ENCODE measurements at places on chromosomes 13 and 19.

GRCh38 chr19:46478356-46478986 is 7.1 kb upstream of the PNMA8A start:
- no peak for DNase-seq

DNA sequence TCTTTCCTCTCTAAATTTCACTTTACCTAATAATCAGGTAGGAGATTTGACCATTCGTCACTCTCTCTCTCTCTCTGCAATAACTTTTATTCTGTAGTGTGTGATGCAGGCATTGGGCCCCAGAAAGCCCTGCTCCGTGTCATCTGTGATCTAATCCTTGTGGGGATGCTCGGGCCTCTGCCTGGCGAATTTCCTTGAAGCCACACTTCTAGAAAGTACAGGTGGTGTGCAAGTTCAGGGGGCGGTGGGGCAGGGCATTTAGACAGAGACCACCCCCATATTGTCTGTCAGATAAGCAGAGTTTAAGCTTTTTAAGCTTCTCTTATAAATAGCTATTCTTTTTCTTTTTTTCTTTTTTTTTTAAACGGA is 53.4 kb upstream of the GPR12 start:
- DNase-seq: no peak

GRCh38 chr19:54661846-54662481 is 821 bp upstream of the LILRB4 start:
- no peak for DNase-seq

- no peak for DNase-seq
Measured at GRCh38 chr13:76038920-76039716, 403.0 kb downstream of the LMO7 start.

- DNase-seq: no peak
Measured at GRCh38 chr13:109366525-109366924, 419.9 kb downstream of the IRS2 start.

- peak; percentile 66 for DNase-seq
Measured at GRCh38 chr19:53877361-53877766, 4.6 kb upstream of the PRKCG start.

- DNase-seq: no peak
Measured at GRCh38 chr19:18999896-19000620, 33.3 kb downstream of the SUGP2 start.

DNA sequence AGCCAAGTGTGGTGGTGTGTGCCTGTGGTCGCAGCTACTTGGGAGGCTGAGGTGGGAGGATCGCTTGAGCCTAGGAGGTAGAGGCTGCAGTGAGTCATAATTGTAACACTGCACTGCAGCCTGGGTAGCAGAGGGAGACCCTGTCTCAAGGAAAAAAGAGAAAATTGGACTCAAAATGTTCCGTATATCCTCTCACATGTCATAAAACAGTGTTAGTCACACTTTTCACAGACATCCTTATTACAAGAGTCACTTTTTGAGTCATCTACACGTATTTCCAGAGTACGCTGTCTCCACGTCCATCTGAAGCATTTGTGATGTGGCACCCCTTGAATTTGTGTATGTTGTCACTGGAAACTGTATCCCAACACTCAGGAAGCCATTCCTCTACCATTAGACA is 133.0 kb downstream of the SIPA1L3 start:
- no peak for DNase-seq

DNA sequence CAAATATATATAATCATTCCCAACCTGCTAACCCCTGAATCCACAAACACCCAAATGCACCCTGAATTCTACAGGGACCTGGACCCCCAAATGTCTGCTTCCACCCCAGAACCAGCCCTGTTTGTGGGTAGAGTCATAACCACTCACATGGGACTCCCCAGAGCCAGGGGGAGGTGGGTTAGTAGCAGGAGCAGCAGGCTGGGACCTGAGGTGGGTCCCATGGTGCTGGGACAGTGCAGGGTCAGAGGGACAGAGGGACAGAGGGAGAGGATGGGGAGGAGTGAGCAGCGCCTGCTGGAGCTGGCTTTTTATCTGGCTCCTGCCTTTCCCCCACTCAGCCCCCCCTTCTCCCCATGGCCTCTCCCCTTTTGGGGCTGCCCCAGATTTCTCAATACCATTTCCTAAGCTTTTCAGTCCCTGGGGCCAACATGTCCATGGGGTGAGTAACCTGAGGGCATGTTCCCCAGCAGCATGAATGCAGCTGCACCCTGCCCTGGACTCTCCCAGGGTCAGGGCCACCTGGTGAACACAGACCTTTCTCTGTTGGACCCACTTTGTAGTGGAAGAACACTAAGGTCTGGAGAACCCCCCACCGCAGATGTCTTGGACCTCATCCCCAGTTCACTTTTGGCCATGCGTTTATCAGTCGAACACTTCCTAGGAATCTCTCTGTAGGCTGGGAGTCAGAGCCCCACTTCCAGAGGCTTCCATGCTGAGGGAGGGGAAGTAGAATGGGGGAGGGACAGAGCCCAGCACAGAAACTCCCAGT is at the start of gene C3:
C3 (minus strand) TSS at position 282 of the 769 bp plus-strand sequence; CDS start at position 221, 61 bp downstream.
- DNase-seq: no peak

DNA sequence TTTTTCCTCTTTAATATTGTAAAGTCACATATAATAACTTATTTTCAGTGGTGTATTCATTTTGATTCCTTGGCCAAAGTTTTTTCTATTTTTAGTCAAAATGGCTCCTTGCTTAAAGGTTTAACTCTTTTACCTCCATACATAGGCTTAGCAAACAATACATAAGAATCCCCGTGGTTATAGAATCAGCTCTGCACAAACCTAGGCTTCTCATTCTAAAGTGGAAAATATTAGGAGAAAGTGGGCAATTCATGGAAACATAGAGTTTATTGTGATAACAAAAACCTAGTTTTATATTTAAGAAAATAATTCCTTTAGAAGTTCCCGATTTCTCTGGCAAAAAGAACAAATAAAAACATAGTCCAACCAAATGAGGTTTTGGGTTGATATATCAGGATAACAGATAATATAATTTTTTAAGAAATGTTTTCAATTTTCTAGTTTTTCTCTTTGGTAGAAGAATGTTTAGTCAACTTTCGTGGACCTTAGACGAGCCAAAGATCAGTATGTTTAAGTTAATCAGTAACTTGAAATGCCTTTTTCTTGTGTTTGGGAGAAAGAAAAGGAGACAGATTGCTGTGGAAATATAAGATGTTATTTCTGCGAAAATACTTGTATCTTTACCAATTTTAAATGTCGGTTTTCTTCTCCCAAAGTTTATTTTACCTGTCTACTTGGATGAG is 93.4 kb upstream of the KLF12 start:
- no peak for DNase-seq

DNA sequence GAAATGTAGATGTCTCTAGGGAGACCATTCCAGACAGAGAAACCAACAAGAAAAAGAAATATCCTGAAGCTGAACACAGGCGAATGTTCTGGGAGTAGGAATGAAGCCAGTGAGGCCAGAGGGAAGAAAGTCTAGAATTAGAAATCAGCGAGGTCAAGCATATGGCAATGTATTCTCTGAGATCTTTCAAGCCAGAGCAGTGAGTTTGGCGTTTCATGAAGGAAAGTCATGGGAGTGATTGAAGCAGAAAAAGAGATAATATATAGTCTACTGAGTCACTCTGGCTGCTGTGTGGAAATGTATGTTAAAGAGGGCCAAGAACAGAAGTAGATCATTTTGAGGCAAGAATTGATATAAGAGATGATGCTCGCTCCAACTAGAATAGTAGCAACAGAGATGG is 576.0 kb downstream of the PCDH17 start:
- no peak for DNase-seq

DNA sequence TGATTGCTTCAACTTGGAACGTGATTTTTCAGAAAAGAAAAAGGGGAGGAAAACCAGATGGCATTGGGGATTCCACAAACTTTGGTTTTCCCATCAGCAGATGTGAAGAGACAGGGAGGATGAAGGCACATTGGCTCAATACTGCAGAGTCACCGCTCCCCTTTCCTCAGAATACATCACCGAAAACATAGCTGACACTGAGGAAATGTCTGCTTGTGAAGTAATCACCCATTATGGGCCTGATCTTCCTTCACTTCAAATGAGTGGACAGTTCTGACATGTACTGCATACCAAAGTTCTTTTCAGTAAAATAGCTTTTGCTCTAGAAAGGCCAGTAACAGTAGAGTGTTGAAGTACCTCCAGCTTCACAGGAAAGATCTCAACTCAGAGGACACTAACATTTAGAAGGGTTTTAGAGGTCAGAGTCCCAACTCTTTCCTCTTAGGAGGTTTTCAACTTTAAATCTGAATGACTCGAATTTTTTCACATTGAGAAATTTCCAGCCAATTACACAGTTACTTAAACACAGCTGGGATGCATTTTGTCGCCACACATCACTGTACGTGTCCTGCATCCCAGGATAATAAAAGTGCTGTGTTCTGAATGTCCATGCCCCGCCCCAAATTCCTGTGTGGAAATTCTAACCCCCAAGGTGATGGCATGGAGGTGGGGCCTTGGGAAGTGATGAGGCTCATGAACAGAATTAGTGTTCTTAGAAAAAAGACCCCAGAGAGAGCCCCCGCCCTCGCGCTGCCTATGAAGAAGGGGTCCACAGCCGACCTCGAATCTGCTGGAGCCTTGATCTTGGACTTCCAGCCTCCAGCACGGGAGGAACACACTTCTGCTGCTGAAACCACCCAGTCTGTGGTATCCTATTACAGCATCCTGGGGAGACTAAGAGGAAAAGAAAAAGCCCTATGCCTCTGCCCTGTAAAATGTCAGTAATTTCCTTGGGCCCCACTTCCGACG is 77.7 kb downstream of the COL4A1 start:
- no peak for DNase-seq

GRCh38 chr13:110269509-110270185 is 37.3 kb downstream of the COL4A1 start:
- no peak for DNase-seq

DNA sequence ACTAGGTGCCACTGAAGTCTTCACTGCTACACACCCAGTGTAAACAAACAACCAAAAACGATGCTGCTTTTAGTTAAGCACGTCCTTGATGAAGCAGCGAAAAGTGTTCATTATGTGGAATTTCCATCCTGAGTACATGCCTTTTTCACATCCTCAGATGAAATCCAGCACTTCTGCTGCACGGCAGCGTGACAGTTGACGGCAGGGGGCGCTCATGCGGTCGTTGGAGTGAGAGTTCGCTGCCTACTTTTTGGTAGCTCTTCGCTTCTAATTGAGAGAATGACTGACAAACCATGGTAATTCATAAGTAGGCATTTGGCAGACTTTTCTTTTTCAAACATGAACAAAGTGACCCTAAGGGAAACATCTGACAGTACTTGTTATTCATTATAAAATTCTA is 1124.9 kb downstream of the EFNB2 start:
- DNase-seq: peak; percentile 27

- DNase-seq: no peak
Measured at GRCh38 chr13:35789335-35790165, 313.1 kb upstream of the MAB21L1 start.

GRCh38 chr13:27140060-27140459 is 31.6 kb downstream of the USP12 start:
- DNase-seq: no peak

DNA sequence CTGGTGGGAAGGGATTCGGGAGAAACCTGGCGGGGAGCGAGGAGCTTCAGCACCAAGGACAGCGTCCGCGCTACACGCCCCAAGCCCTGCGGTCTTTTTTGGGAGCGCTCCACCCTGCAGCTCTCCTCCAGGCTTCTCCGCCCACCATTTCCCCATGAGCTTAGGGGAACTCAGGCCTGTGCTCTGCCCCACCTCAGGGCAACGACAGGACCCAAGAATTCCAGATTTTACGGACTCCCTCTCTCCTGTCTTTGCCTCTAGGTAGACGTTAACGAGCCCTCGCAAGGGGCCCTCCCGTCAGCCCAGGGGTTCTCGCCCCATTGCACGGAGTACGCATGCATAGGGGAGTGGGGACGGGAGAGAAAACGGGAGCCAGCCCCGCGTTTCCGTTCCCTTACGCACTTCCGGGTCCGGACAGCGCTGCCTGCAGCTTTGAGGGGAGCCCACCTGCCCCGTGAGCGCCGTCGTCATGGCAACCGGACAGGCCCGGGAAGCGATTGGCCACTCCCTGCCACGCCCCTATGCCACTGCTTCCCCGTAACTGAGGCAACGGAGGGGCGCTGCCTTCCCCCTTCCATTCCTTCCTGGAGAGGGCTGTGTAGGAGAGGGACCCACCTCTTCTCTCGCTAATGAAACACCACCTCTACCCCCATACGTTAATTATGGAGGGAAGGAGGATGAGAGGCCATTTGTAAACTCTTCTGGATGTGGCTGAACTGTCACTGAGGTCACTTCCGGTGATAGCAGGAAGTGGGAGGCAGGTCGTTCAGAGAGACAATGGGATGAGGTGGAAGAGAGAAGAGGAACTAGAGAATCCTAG is 20.8 kb downstream of the NOVA2 start:
- DNase-seq: peak; percentile 64

- DNase-seq: no peak
Measured at GRCh38 chr19:52206481-52206880, 16.6 kb downstream of the PPP2R1A start.

- DNase-seq: no peak
Measured at GRCh38 chr19:36805364-36805763, 32.8 kb upstream of the ZNF850 start.

DNA sequence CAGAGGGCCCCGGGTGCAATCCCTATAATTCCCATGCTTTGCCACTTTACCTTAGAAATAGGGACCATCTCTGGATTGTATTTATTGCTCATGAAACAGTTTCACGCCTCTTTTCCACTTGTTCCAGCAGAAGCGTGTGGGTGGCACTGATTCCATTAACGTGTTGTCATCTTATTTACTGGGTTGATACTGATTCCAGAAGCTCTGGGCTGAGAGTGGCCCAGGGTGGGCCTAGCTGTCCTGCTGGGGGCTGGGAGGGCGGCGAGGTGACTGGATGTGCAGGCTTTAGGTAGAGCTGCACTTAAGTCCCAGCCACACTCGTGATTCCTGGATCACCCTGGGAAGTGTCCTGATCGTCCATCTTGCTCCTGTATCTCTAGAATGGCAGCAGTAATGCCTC is 155.0 kb downstream of the TEX29 start:
- no peak for DNase-seq

DNA sequence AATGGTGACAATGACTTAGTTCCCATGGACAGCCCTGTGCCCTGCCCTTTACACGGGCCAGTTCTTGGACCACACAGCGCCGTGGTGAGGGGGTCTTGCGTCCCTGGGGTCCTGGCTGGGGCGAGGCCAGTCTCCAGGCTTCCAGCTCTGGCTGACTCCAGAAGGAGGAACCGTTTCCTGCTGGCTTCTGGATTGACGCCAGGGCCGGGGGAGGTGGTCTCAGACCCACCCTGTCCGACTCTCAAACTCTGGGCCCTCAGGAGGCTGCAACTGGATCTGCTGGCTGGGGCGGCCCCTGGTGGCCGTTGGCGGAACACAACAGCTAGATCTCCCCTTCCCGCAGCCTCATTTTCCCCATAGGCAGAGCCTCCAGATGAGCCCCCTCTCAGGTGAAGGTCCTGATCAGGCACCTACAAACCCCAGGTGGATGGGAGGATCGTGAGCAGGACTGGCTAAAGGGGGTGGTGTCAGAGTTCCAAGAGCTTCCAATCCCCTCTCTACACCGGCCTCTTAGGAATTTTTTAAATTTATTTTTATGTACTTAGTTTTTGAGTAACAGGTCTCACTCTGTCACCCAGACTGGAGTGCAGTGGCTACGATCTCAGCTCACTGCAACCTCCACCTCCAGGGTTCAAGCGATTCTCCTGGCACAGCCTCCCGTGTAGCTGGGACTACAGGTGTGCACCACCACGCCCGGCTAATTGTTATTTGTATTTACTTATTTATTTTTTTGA is 8.0 kb downstream of the CCDC194 start:
- DNase-seq: peak; percentile 75
